ENCODE measurements at places on chromosomes 13 and 19.

DNA sequence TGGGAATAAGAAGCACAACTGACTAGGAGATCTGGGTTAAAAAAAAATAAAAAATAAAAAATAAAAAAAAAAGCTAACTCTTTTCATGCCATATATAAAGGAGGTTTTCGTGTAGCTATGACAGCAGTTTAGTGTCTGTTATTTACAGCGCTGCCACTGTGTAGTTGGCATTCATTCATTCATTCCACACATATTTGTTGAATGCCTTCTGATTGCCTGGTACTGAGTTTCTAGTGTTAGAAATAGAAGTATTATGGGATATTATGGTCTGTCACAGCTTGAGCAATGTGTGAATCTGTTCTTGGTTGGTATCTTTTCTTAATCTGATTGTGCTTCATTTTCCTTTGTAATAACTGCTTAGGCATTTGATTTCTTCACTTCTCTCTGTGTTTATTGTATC lies 237.4 kb downstream of the NBEA start:
- no peak for DNase-seq

- no peak for DNase-seq
These were observed 9.9 kb downstream of the ETFB start for GRCh38 chr19:51356159-51356801.

DNA sequence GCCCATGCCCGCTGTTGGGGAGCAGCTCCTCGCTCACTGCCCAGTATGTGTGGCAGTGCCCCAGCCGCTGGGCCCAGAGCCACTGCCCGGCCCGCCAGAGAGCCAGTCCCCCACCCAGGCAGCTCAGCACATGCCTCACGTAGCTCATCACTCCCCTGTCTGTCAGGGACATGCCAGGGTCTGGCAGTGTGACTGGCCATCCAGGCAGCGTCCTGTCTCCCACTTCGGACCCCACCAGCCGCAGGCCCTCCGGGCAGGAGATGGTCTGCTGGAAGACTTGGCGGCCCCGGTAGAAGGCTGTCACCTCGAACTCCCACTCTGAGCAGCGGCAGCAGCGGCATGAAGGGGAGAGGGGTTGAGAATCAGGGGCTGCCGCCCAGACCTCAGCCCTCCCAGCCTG lies 3.6 kb downstream of the IRF3 start:
- DNase-seq: no peak

GRCh38 chr19:33751436-33751770 lies 45.3 kb upstream of the KCTD15 start:
- DNase-seq: no peak

GRCh38 chr13:109941221-109941620 lies 154.8 kb upstream of the IRS2 start:
- DNase-seq: no peak

- DNase-seq: peak; percentile 99
These were observed 131.5 kb downstream of the RGCC start for GRCh38 chr13:41588899-41589298.

Measured in HCEC 1CT (cell line).